Glutamatergic neuron (in vitro differentiated cells): ENCODE measurements at places on chromosomes 2 and 18. TPM values are rescaled to one million over a fixed set of nuclear protein-coding genes. Genes with fewer than 3 reads are reported as not detected.
A peak's percentile ranks its signal among the peaks of the same experiment; 100 is the strongest.

GRCh38 chr2:130766711-130767407 is 11.5 kb downstream of the AMER3 start:
- H3K27ac ChIP-seq: no peak overlapping the region
- H3K4me3 ChIP-seq: no peak overlapping the region
- DNase-seq: no peak
- no peaks in the 10 kb centered on the region for H3K36me3 ChIP-seq
- H3K4me1 ChIP-seq: peaks cover 2% of the 10 kb centered on the region

DNA sequence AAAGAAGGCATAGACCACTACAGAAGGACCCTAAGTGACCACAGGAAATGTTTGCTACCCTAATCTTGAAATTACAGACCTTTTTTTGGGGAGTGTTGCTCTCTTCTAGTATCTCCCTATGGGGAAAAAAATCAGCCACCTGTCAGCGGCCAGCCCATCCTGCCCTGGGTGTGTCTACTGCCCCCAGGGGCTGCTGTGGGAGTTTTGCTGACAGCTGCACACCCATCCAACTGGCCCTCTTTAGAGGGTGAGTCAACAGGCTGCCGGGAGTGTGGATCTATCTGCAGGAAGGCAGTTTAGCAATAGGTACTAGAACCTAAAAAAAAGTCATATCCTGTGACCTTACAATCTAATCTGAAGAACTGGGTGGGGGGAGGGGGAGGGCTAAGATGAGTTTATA is 796 bp upstream of the DYSF start:
- DNase-seq: peak; percentile 64
- H3K4me3 ChIP-seq: peak overlapping the region; percentile 13
- peaks cover 20% of the 10 kb centered on the region for H3K27me3 ChIP-seq
- no peaks in the 10 kb centered on the region for H3K36me3 ChIP-seq

- no peak overlapping the region for H3K27ac ChIP-seq
- H3K4me3 ChIP-seq: no peak overlapping the region
- DNase-seq: no peak
- H3K36me3 ChIP-seq: no peaks in the 10 kb centered on the region
- peaks cover 4% of the 10 kb centered on the region for H3K4me1 ChIP-seq
Observed at GRCh38 chr18:67520351-67520921, 3.9 kb upstream of the DSEL start.

VWC2L gene
- total RNA-seq: 0.15 TPM

CAPN13 gene
- not detected for total RNA-seq

ZNF407 gene
- total RNA-seq: 15.8 TPM
